NCI-H187 (cell line): ENCODE measurements at places on chromosomes 3 and 15.

DNA sequence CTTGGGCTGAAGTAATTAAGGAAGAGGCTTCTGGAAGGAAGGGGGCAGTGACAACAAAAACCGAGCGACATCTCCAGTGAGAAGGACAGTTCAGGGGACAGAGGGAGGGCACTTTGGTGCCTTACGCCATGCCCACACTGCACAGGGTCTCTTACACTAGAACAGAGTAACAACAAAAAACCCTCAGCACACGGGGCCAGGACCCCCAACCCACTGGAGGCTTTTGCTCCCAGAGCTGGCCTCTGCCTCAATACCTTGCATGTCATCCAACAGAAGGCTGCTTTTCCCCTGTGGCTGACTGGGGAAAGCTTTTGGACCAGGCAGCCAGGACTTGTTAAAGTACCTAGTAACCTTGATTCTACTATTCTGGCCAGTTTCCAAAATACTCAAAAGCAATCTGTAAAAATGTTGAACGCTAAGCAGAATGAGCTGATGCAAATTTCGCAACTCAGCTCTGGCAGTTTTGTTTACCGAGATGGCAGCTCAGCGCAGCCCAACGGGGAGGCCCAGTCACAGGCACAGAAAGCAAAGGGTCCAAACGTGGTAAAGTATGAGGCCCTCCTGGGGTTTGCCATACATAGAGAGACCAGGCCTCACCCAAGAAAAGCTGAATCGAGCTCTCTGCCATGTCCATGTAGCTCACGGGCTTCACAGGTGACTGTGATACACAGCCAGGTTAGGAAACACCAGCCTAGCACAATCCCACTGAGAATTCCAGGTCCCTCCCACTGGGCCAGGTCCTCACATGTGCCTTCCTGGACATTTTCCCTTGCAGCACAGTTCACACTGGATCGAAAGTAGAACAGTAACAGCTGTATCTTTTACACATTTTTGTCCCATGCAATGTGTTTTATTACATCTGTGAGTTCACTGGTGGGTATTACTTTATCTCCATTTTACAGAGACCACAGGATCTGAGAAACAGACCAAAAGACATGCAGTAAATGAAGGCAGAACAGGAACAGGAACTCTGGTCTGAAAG, 6.0 kb downstream of the CHCHD4 start:
- DNase-seq, result no peak

- DNase-seq, result no peak
These were observed 86.3 kb upstream of the TCF12 start for GRCh38 chr15:56832125-56832524.

DNA sequence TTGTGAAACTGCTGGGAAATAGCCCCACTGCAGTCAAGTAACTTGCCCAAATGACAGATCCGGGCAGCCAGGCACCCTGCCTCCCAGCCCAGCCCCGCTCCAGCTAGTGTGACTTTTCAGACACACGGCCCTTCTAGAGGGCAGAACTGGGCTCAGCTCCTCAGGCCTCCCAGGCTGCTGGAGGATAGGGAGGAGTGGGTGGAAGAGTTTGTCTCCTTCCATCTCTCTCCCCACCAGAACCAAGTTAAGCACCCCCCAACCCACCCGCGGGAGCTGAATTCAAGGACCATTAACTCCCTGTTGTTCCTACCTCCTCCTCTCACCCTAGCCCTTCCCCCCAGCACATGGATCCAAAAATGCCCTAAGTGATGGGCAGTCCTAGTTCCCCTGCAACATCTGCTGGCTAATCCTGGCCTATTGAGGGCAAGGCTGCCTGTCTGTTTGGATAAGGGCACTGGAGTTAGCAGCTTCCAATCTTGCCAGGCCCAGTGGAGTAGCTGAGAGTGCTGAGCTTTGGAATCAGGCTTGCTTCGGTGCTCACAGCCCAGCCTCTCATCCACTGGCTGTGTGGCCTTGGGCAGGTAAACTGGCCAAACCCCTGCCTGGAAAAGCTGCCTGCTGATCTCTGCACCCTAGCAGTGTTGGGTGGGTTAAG, 3.1 kb downstream of the CCDC33 start:
- no peak for DNase-seq

DNA sequence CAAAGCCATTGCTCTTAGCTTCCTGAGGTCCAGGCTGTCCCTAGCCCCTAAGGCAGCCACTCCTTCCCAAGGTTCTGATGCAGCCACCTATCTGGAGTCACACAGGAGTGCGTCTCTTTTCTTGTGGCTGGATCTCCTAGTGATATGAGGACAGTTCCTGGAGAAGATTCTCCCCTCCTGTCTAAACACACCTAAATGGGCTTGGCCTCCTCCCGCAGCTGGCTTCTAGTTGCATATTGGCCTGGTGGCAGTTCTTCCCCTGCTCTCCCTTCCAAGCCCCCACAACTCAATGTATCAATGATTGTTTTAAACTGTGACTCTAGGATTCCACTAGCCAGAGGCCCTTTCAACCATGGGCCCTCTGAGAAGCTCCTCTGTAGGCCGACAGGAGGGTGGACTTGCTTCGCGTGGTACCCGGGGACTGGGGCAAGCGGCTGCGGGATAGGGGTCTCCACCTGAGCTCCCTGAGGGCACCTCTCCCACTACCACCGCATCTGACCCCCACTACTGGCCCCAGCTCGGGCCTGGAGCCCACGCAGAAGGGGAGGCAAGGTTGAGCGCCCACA, 1.4 kb downstream of the ITGA11 start:
- no peak for DNase-seq

DNA sequence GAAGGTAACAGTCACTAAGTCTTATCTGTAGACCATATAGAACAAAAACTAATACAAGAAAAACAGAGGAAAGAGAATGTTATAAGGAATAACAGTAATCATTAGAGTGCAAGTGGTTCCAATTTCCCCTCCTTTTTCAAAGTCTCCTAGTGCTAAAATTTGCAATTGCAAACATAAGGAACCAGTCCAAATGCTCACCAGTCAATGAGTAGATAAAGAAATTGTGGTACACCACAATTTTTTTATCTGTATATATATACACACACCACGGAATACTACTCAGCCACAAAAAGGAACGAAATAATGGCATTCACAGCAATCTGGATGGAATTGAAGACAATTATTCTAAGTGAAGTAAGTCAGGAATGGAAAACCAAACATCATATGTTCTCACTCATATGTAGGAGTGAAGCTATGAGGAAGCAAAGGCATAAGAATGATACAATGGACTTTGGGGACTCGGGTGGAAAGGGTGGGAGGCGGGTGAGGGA, 38.9 kb upstream of the RSL24D1 start:
- no peak for DNase-seq

DNA sequence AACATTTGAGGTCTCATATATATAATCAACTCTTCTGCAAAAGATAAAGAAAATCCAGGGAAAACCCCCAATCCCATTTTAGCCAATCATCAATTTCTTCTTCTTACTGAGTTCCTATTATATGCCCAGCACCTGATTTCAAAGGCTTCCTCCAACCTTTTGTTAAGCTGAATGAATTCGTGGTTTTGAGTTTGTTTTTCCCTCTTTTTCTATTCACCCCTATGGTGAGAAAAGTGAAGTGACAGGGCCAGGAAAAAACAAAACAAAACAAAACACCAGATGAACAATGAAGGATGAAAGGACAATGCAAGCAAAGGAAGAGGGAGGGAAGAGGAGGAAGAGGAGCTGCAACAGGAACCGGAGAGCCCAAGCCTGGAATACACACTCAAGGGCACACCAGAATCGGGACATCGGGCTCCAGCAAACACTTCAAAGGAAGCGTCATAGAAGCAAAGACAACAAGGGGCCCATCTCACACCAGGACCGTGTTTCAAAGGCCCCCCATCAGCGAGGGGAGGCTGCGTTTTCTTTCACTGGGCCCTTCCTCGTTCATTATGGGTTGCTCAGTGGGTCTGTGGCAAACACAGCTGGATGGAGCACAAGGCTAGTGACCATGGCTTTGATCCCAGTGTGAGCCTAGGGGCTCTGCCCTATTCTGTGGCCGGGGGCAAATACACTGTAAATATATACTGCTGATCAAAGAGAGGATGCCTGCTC, 50.2 kb downstream of the VGLL4 start:
- DNase-seq, result no peak

GRCh38 chr15:48811325-48811958, 573 bp upstream of the CEP152 start:
- no peak for DNase-seq

- DNase-seq, result no peak
These were observed 58.2 kb downstream of the IL16 start for GRCh38 chr15:81254916-81255290.

DNA sequence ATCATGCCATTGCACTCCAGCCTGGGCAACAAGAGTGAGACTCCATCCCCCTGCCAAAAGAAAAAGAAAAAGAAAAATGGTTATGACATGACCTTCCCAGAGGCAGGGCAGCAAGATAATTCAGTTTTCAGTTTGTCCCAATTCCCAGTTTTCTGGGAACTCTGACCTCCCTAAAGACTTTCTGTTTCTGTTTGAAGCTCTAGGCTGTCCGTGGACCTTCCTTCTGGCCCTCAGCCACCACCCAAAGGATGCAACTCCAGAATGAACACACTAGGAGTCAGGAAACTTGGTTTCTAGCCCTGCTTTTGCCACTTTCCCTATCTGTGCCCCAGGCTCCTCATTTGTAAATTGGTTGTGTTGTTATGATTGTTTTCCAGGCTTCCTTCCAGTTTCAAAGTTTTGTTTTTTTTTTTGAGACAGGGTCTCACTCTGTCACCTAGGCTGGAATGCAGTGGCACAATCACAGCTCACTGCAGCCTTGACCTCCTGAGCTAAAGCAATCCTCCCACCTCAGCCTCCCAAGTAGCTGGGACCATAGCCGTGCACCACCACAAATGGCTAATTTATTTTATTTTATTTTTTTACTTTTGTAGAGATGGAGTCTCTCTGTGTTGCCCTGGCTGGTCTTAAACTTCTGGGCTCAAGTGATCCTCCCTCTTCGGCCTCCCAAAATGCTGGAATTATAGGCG, 68.6 kb downstream of the CDC25A start:
- DNase-seq, result no peak

DNA sequence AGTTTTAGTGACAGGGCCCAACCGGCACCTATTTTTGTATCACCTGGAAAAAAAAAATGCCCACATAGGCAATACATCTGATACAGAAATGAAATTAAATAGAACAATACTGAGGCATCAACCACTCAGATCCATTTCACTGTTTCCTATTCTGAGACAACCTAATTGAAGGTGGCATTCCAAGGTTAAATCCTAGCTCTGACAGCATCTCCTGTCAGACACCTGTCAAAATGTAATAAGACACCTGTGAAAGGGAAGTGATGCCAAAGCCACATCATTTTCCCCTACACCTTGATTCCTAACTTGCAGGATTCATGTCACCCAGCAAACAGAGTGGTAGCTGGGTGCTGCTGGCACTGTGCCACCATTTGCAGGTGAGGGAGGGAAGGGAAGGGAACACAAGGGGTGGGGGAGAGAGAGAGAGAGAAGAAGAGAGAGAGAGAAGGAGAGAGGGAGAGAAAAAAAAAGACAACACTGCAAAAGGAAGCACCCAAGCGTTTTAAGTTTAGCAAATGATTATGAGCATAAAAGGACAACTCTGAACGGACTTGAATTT, 1044.6 kb upstream of the CFAP20DC start:
- DNase-seq, result no peak

DNA sequence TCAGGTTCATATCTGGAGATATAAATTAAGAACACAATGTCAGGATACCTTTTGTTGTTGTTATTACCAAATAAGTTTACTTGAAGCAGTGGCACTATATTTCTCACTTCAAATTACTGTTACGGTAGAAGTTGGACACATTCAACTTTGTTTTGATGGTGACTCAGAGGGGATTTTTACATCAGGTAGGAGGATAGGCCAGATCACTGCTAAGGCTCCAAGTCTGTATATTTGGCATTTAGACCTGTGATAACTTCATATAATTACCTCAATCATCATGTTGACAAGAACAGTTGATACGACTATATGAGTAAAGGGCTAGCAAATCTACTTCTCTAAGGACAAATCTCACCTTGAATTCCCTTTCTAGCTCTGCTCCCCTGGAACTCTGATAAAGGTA, 15.6 kb downstream of the LZTFL1 start:
- DNase-seq, result no peak

- DNase-seq, result no peak
These were observed at the start of gene ABI3BP for GRCh38 chr3:100993309-100993708. ABI3BP (minus strand) TSS chr3:100993421; CDS start chr3:100993384, 37 bp downstream.
